ENCODE measurements at places on chromosomes 13 and 19.

DNA sequence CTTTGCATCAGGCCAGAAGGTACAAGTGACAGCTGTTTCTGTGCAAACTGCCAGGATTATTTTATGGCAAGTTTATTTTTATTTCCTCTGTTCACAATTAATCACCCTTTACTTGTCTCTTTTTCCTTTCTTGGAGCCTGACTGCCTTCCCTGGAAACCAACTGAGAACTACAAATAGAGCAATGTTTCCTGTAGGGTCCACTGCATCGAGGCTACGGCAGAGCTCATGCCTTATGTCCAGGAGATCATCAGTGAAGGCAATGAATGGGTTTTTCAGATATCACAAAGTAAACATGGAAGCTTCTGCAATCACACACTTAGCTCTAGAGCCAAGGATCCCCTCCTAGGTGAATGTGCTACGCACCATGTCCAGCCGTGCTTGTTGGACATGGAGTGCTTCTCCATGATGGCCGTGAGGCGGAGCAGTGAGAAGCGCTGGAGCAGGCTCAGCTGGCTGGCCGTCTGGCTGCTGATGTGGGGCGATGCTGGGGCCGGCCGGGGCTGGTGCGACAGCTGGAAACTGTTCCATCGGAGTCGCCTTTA, 110.9 kb downstream of the KL start:
- DNase-seq: no peak

DNA sequence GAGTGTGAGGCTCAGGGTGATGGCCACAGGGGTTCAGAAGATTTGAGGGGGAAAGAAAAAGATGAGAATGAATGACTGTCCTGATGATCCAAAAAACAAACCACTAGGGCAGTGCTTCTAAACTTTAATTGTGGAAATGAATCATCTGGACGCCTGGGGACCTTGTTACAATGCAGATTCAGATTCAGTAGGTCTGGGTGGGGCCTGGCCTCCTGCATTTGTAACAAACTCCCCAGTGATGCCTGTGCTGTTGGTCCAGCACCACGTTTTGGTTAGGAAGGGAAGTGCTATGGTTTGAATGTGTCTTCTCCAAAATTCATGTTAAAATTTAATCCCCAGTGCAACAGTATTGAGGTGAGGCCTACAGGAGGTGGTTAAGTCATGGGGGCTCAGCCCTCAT, 49.5 kb upstream of the KPNA3 start:
- DNase-seq: no peak

- DNase-seq: no peak
Observed at GRCh38 chr19:57441979-57442752, 7.0 kb downstream of the ZNF749 start.

GRCh38 chr13:103716718-103717117, 650.5 kb upstream of the SLC10A2 start:
- no peak for DNase-seq

- no peak for DNase-seq
Observed at GRCh38 chr13:85212692-85213091, 586.5 kb downstream of the SLITRK6 start.
